ENCODE measurements at places on chromosomes 13 and 19.

DNA sequence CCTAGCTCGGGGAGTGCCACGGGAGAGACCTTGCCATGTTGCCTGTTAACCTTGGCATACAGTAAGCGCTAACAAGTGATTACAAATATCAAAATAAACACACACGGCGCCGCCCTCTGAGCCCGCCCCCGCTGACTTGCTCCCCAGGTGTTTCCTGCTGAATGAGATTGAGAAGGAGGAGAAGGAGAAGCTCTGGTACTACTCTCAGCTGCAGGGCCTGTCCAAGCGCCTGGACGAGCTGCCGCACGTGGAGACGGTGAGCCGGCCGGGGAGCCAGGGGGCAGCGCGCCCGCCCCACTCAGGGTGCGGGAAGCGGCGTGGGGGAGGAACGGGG, 5.0 kb downstream of the APC2 start:
- no peak for DNase-seq

DNA sequence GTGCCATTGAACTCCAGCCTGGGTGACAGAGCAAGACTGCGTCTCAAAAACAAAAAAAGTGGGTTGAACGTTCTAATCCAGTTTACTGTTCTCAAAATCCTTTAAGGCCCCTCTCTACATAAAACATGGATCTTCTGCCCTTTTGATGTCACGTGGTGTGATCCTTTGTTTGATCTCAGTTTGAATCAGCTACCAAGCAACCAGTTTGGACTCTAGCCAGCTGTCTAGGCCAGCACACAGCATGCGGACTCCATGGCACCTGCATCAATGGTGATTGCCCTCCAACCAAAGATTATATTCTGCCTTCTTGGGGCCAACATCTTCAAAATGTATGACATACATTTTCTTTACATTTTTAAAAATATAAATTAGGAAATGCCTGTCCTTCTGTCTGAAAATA, 365.4 kb downstream of the NDFIP2 start:
- no peak for DNase-seq

DNA sequence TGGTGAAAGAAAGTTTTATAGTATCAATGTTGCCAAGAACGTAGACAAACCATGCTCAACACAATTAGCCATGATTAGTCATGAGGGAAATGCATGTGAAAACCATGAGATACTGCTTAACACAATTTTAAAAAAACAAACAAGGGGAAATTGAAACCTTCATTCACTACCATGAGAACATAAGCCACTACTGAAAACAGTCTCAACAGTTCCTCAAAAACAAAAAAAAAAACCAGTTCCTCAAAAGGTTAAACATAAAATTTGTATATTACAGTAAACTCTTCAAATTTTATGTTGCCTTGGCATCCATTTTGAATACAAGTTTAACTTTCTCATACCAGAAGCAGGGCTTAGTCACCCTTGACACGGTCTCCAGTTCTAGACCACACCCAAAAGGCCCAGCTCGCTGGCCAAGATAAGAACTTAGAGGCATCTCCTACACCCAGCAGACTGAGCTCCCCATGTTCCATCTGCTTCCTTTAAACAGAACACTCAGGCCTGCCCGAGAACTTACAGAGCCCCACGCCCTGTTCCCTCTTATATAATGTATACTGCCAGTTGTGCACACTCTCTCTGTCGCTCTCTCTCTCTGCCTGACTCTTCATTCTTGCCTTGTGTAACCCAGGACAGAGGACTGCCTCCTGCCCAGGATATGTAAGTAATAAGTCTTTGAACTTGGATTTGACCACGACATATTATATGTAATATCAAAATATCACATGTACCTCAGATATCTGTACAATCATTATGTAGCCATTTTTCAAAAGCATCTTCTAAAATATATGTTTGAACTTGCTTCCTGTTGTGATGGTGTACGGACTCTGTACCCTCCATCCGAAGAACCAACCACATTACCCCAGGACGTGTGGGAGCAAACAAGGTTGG, 67.4 kb downstream of the STK24 start:
- DNase-seq: no peak

GRCh38 chr19:3549816-3550215, 7.6 kb downstream of the MFSD12 start:
- no peak for DNase-seq

GRCh38 chr13:103762523-103762922, 696.3 kb upstream of the SLC10A2 start:
- no peak for DNase-seq

DNA sequence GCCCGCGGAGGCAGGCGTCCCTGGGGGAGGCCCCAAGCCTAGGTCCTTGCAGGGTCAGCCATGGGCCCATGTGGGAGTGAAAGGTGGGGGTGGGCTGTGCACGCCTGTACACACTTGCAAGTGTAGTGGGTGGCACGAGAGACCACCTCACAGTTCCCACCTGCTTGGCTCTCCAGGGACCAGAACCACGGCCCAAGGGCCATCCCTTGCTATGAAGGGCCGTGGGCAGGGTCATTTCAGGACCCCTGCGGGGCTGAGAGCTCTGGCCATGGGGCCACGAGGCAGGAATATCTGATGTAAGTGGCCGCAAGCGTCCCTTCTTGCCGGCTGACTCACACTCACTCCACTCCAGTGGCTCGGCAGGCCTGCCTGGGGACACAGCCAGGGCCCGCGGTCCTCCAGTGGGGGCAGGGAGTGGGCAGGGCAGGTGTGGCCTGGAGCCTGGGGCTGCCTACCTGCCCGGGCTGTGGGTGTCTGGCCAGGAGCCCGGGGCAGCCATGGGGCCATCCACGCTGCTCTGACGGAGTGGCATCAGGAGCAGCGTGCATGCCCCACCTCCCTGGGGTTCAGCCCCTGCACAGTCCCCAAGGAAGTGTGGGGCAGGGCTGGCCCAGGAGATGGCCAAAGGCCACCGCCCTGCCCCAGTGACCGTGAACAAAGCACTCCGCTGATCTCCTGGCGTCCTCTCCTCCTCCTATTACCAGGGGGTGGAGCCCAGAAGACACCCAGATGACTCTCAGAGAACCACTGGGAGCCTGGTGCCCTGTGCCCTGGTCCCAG, 8.6 kb upstream of the MKNK2 start:
- no peak for DNase-seq

DNA sequence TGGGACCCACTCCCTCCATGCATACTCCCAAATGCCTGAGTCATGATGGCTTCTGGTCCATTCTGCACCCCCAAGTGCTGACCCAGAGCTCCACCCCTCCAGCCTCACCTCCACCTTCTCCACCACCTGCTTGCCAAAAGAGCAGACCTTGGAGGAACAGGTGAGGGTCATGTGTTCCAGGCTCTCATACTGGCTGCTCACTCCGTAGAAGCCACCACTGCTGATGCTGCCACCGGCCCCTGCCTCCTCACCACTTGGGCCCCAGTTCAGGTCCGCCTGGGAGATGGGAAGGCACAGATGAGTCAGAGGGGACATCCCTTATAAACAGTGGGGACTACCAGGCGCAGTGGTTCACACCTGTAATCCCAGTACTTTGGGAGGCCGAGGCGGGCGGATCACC, 7.9 kb downstream of the CD37 start:
- DNase-seq: no peak

DNA sequence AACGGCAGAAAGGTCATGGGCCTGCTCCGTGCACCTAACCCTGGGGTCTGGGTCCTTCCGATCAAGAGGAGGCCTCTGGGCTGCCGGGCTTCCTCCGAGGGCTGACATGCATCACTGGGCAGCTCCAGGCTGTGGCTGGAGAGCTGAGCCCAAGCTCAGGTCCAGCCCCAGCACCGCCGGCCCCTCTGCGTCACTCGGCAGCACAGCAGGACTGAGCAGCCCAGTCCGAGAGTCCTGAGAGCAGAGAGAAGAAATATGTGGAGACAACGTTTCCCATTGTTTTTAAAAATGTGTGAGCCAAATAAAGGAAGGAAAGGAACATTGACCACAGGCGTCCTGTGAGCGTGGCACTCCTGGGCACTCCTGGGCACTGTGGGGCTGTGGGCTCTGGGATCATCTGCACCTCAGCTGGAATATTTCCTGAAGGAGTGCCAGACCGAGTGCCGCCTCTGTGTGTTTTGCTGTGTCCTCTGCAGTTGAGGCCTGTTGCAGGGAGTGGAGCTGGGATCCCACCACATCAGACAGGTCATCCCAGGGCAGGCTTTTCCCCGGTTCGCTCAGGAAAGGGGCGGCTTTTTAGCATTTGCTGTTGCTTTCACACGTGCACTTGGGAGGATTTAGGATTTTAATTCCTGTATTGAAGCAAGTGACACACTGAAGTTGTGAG, 37.8 kb upstream of the TFDP1 start:
- no peak for DNase-seq

DNA sequence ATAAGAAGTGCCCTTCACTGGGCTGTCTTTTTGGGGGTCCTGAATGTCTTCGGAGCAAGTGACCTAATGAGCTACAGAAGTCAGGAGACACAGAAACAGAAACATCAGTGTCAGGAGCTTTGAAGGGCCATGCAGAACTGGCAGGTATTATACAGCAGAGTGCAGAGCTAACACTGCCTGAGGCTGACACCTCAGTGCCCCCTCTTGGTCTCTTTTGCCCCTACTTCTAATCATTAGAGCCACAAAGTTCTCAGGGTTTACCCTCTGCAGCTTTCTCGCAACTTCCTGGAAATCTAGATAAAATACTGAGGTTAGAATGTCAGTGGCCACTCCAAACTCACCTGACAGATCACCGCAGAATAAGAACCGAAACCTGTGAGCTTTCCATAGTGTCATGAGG, 172.7 kb downstream of the B3GLCT start:
- no peak for DNase-seq

DNA sequence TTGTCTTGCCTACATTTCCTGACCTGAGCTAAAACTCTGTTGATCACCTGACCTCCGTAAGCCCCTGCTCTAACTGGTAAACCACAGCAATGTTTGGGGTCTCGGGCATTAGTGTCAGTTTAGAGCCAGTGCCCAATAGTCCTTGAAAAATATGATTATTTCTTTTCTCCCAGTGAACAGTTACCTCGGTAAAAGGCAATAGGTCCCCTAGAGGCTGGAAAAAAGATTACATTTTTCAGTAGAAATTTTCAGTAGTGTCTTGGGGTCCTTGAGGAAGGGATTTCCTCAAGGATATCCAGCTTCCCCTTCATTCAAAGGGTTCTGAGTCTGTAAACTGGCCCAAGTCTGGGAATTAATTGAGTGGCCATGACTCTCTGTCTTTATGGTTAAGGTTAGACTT, 177.5 kb downstream of the SLC7A1 start:
- no peak for DNase-seq

GRCh38 chr19:38291855-38292254, 12.2 kb upstream of the C19orf33 start:
- no peak for DNase-seq

- no peak for DNase-seq
These were observed 45.5 kb downstream of the HSPH1 start for GRCh38 chr13:31116224-31116623.
